ENCODE measurements at places on chromosomes 3 and 15.

DNA sequence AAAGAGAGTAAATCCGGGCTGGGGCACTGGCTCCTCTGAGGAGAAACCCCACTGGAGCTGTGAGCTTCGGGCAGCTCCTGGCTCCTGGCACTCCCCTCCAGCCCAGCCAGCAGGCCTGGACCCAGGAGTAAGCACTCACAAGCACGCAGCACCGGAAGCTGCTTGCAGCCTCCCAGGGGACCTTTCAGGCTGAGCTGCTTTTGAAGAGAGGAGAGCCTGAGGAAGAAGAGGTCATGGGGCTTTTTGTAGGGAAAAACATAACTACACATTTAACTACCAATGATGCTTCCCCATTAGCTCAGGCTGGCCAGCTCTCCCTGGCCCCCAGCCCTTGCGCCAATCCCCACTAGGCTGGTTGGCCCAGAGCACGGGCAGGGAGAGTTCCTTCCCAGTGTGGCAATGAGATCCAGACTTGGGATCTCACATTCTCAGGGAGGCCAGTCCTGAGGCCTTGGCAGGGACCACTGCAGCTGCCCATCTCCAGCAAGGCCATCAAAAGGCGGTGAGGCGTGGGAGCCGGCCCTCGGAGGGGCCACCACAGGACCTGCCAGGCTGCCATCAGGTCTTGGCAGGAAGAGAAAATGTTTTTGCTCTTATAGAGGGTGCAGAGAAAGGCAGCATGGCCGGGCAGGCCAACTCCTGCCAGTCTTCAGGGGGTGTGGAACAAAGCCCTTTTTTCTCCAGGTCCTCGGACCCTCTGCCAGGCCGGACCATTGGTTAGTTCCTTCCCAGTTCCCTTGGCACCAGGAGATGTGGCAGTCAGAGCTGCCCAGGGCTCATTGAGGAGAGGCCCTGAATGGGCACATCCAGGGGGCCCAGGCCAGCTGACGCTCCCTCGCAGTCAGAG, 41.5 kb upstream of the MFGE8 start:
- DNase-seq = peak; percentile 62

DNA sequence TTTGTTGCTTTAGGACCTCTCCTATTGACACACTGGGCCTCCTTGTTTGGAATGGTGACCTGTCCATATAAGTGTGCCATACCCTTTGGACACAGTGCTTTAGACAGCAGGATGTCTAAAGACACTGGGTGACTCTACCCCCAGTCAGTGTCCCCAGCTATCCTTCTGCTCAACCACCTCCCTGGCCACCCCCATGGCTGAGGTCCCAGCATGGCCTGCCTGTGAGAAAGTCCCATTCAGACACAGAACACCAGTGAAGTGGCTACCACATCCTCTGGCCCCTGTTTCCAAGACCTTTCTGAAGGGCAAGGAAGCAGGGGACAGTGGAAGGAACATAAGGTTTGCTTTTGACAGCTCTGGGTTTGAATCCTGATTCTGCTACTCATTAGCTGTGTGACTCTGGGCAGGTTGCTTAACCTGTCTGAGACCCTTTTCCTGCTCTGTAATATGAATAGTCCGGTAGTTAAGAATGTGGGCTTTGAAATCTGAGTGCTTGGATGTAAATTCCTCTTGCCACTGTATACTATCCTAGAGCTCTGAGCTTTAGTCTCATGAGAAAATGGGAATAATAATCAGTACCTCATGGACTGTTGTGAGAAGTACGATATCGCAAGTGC, 6.3 kb upstream of the AP3S2 start:
- DNase-seq = no peak

GRCh38 chr15:60649845-60650548, 171.1 kb upstream of the ICE2 start:
- no peak for DNase-seq

DNA sequence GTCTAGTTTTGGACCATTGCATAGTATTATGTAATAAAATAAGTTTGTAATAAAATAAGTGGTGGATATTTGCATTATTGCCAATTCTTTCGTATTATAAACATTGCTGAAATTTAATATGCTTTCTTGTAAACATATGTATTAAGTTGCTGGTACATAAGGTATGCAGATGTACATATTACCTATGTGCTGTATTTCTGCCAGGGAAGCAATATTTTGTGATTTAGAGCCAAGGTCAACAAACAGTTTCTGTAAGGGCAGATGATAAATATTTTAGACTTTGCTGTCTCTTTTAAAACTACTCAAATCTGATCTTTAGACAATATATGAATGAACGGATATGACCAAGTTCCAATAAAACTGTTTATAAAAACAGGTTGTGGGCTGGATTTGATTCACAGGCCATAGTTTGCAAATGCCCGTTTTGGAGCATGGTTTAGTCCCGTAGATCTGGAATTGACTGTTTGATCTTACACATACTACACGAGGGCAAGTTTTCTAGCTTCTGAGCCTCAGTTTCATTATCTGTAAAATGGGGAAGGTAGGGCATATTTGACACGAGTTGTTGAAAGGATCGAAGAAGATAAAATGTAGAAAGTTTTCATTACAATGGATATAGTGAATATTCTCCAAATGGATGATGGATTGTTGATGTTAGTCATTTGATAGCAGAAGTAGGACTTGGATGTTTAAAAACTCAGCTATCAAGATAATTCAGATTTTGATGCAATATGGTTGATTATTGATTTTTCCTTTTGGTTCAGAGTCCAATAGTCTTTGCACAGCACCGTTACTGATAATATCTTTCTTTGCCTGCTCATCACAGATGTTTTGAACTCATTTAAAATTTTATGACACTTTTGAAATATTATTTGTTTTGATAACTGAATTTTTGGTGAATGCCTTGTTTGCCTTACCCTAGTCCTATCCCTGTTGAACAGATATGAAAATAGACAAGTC, 394.6 kb downstream of the FEZF2 start:
- no peak for DNase-seq

GRCh38 chr3:174193604-174194003, 665.5 kb upstream of the NAALADL2 start:
- DNase-seq = no peak

DNA sequence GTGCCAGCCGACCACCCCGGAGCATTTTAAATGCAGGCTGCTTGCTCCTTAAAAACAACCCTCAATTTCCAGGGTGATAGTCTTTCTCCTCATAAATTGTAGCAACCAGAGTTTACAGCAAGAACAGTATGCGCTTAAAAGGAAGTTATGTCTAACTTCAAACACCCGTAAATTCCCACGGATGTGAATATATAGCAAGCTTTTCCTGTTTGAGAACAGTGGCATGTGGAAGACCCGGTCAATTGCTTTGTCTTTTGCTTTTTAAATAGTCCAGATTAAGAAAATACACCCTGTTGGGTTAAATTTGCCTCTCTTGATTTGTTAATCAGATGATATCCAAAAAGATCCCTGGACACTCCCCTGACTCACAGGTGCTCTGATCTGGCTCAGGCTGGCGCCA, 20.8 kb downstream of the MRPS25 start:
- DNase-seq = no peak

DNA sequence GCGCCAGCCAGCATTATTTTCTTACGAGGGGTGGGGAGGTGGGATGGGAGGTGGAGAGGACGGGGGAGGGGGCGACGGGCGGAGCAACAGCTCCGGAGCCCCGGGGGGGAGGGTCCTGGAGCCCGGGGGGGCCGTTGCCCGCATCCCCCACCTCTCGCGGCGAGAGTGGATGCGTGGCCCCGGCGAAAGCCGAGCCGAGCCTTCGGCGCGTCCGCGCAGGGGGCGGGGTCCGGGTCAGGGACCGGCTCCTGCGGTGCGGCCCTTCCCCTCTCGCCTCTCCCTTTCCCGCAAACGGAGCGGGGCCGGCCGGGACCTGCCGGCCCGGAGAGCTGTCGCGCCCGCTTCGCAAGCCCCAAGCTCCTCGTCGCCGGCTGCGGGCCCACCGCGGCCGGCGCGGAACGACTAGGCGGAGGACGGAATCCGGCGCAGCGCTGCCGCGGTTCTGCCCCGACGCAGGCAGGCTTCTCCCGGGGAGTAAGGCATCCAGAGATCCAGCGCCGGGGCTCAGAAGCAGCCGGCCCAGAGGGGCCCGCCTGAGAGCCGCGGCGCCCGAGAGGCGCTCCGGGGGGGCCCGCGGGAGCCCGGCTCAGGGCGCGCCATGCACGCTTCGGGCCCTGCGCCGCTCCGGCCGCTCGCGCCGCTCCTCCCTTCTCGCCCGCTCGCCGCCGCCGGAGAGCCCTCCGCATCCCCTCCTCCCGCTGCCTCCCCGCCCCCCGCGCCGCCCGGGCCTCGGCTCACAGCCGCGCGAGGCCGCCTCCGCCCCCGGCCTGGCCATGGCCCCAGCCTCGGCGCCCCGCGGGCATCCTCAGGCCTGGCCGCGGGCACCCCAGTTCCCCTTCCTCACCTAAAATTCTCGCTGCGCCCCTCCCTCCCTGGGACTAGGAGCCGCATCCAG, 459 bp upstream of the ADCY5 start:
- no peak for DNase-seq

- no peak for DNase-seq
Observed at GRCh38 chr15:63349156-63349555, 32.5 kb downstream of the CA12 start.

All from caudate nucleus (tissue), 63 donors.